ENCODE measurements at places on chromosomes 13 and 19.

- no peak for DNase-seq
These were observed 46.4 kb downstream of the SOX1 start for GRCh38 chr13:112113348-112113747.

GRCh38 chr19:7674010-7675005 lies 2.6 kb upstream of the MCEMP1 start:
- DNase-seq = no peak

DNA sequence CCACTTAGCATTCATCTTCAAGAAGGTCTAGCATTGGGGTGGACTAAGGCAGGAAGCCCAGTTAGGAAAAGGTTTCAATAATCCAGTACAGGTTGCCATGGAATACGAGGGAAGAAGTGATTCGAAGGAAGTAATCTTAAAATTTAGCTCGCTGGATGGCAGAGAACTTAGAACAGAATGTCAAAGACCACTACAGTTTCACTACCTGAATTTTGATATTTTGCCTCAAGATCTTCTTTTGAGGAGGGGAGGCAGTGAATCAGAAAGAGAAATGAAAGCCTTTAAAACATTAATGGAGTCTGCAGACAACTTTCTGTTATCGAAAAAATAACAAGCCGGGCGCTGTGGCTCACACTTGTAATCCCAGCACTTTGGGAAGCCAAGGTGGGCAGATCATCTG lies 7.0 kb upstream of the RAB8A start:
- no peak for DNase-seq

GRCh38 chr13:29464105-29464679 lies 131.3 kb downstream of the SLC7A1 start:
- DNase-seq = no peak

- no peak for DNase-seq
These were observed 409.3 kb downstream of the DIAPH3 start for GRCh38 chr13:59754411-59754810.

- no peak for DNase-seq
These were observed 456.1 kb downstream of the PCDH9 start for GRCh38 chr13:66774046-66774445.

GRCh38 chr13:62067821-62068220 lies 652.2 kb upstream of the PCDH20 start:
- no peak for DNase-seq

GRCh38 chr19:13784731-13785452 lies 10.4 kb upstream of the ZSWIM4 start:
- peak; percentile 45 for DNase-seq

- DNase-seq = no peak
These were observed 2.3 kb downstream of the ZSCAN5A start for GRCh38 chr19:56312342-56312741.

GRCh38 chr13:30569901-30570576 lies 47.7 kb upstream of the USPL1 start:
- no peak for DNase-seq

GRCh38 chr19:29239213-29239776 lies 26.3 kb upstream of the UQCRFS1 start:
- DNase-seq = no peak

- DNase-seq = no peak
These were observed 184.6 kb downstream of the RGCC start for GRCh38 chr13:41641961-41642360.

DNA sequence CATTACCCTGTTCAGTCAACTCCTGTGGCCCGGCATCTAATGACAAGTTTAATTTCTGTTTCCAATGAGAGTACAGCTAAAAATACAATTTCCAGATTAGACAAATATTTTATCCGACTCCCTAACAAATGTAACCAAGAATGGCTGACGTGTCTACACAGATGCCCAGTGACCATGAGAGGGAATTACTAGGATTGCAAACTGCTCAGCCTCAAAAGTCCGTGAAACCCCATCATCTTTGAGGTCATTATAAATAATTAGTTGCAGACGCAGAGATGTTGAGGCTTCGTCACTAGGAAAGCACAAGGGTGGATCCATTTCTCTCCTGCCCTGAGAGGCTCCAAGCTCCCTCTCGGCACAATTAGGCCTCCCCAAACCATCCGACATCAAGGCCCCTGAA lies 104.1 kb upstream of the ZNF507 start:
- no peak for DNase-seq

DNA sequence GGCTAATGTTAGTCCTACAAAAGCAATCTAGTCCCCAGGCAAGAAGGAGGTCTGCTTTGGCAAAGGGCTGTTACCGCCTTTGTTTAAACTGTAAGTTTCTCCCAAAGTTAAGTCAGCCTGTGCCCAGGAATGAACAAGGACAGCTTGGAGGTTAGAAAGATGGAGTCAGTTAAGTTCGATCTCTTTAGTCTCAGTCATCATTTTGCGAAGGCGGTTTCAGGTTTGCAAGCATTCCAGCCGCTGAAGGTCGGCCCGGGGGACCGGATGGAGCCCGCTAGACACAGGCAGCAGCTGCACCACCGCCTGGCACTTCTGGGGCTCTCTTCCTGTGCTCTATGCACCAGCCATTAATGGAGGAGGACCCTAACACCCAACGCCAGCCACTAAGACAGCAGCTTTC lies 91.3 kb downstream of the STK24 start:
- DNase-seq = no peak

GRCh38 chr13:30972888-30973377 lies 40.5 kb downstream of the TEX26 start:
- no peak for DNase-seq

Data from stimulated activated CD8-positive, alpha-beta memory T cell treated with anti-CD3 and anti-CD28 coated beads, Interleukin-7, amount 100 ng/mL, for 24 hours (primary cell).